ENCODE measurements at places on chromosomes 6 and 20.

- DNase-seq = peak; percentile 60
Measured at GRCh38 chr20:48008850-48009515, 223.7 kb upstream of the SULF2 start.

- DNase-seq = peak; percentile 96
Measured at GRCh38 chr6:157143171-157143889, 180.0 kb downstream of the TMEM242 start.

DNA sequence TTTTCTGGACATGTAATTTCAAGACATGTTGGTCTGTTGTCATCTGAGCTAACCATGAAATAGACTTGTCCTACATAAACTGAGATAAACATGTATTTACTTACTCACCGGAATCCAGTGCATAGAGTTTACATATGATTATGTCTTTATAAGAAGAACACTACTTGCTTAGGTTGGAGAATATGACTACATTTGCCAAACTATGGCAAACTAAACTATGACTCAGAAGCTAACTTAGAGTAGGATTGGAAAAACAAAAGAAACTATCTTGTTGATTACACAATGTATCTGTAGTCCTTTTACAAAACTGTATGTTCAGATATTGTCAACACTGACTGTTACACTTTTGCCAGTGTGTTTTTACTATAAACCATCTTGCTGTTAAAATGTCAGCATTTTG lies 113.3 kb downstream of the CRYBG1 start:
- DNase-seq = peak; percentile 90

DNA sequence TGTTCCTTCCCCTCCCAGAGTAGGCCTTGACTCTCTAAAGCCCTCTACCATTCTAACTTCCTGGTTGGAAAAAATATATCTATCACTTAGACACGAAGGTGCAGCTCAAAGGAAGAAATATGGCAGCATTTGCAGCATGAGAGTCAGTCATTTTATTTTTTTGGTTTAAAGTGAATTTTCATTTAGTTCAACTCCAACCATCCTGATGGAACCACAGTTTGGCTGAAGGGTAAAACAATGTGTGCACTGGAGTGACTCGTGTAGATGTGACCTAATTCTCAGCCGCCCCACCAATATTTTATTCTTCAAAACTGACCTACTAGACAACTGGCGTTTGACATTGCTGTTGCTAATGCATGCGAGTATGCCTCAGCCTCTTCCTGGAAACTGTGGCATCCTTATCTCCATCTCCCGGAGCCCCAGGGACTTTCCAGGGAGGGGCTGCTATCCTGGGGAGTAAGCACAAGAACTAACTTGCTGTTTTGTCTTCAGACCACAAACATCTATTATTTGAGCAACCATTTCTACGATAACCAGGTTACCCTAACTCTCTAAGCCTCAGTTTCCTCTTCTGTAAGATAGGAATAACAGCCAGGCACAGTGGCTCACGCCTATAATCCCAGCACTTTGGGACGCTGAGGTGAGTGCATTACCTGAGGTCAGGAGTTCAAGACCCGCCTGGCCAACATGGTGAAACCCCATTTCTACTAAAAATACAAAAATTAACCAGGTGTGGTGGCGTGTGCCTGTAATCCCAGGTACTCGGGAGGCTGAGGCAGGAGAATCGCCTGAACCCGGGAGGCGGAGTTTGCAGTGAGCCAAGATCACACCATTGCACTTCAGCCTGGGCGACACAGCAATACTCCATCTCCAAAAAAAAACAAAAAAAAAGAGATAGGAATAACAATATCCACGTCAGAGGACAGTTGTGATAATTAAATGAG lies 148.7 kb upstream of the JARID2 start:
- DNase-seq = no peak

- no peak for DNase-seq
Measured at GRCh38 chr20:41278936-41279335, 38.6 kb downstream of the ZHX3 start.

DNA sequence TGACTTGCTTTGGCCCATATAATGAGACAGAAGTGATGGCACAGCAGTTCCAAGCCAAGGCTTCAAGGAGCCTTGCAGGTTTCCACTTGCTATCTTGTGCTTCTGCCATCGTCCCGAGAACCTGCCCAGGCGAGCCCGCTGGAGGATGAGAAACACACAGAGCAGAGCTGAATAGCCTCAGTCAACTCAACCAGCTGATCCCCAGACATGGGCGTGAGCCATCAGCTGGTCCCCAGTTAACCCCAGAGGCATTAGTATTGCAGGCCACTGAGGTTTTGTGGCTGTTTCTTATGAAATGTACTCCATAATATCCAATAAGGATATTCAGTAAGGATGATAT lies 81.7 kb upstream of the SHLD1 start:
- DNase-seq = no peak

DNA sequence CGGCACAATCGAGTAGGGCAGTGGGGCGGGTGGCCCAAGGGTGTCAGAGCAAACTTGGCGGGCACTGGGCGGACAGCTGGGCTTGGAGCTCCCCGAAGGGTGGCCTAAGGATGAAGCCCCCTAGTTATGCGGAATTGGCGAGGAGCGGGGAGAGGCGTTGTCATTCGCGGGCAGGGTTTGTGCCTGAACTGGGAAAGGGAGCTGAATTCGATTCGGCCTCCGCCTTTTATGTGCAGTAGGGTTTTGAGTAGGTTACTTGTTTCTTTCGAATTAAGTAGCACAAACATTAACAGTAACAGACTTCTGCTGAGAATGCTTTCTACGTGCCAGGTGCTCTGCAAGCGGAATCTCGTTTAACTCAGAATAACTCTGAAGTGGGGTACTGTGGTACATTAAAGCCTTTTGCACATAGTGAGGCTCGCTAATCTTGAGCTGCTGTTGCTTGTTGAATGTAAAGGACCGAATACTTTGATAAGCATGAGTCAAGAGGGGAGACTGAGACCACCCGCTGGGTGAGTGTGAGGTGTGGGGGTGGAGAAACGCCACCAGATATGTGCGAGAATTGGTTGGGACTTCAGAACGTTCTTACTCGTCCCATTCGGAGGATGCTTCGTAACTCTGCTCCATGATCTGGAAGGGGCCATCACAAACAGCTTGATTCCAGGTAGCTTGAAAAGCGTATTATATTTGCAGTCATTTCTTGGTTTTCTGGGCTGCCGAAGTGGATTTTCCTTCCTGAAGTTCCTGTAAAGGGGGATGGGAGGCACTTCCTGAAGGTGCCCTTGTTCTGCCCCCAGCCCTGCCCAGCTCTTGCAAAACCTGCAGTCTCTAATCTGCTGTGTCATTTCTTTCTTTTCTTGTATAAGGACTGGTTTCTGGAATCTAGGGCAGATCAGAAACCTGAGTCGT lies 833 bp downstream of the RAB5IF start:
- DNase-seq = peak; percentile 22

GRCh38 chr6:20117474-20117873 lies 94.8 kb downstream of the MBOAT1 start:
- no peak for DNase-seq

DNA sequence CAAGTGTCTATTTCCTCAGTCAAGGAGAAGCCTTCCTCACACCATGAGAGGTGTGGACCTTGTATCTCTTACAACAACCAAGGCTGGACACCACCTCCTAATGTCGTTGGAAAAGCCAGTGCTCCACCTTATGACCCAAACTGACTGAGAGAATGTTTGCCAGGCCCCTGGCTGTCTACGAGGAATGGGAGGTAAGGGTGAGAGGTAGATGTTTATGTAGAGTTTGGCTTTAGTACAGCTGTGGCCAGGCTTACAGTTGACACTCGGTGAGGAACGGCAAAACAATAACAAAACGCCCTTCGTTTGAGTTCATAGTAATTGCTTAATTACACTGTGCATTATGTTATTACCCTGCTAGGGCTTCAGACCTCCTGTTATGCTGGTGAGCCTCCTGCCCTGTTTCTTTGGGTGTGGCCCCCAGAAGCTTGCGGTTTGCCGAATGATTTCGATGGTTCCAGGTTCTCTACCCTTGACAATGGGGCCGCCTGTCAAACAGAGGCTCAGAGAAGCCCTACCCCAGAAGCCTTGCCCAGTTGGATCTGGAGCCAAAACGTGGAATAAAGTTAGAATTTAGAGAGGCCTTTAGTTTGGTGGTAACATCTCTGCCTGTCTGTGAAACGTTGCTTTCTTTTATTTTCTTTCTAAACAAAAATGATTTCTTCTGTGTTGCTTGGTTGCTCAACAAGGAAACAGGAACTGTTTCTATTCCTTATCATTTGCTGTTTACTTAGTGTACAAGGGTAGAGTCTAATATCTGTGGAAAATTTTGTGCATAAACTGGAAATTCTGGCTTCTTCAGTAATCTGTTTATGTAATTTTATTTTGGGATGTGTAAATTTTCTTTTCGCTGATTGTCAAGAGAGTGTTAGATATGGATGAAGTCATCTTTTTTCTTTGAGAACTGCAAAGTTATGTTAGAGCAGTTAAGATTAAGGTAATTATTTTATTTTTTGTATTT lies 60.4 kb upstream of the FOXQ1 start:
- no peak for DNase-seq

- DNase-seq = no peak
Measured at GRCh38 chr6:10389739-10390494, 25.0 kb downstream of the TFAP2A start.

DNA sequence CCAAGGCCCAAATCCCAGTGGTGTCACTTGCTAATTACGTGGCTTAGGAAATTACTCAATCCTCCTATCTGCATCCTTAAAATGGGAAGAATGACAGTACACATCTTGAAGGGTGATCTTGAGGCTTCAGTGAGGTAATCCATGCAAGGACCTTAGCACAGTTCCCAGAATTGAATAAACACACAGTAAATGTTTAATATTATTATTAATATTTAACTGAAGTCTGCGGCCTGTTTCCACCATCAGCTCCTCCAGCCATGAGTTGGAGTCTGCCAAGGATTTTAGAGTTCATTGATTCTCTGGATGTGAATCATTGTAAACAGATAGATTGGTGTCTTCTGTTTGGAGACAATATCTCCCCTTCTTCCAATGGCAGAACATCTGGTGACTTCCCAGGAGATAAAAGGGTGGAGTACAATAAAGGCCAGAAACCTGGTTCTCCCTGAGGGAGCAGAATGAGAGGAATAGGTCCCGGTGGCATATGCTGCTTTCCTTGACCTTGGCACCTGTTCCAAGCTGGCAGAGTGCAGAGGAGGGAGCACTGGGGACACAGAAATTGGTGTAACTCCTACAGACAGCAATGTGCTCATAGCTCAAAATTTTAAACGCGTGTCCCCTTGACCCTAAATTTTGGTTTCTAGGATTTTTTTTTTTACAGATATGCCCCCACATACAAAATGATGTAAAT lies 25.4 kb downstream of the UNC5CL start:
- no peak for DNase-seq

- DNase-seq = no peak
Measured at GRCh38 chr6:112204350-112204706, 50.0 kb downstream of the LAMA4 start.

DNA sequence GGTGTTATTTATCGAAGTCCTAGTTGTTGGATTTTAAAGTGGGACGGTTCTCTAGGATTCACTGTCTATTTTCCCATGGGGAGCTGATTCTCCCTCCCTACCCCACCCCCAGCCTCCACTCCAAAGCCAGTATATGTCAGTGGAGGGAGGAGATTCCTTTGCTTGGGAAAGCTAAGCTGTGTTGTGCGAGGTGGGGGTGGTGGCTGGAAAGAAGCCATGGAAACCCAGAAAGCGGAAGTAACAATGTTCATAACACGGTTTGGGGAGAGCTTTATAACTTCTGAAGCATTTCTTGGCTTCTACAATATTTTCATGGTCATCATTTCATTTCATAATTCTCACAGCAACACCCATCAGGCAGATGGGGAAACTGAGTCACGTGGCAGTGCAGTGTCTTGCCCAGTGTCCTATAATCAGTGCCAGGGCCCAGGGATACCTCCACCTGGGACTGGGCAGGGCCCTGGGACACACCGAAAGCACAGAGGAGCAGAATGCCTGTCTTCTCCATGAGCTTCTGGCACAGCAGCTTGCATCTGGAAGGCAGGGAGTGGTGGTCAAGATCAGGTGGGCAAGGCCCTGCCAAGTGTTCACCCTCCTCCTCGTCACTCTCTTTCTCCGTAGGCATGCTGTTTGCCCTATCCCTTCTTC lies 4.5 kb downstream of the SUN5 start:
- DNase-seq = no peak

GRCh38 chr20:13430346-13431002 lies 208.3 kb downstream of the TASP1 start:
- peak; percentile 23 for DNase-seq

GRCh38 chr20:44633872-44634600 lies 17.5 kb downstream of the ADA start:
- DNase-seq = no peak

DNA sequence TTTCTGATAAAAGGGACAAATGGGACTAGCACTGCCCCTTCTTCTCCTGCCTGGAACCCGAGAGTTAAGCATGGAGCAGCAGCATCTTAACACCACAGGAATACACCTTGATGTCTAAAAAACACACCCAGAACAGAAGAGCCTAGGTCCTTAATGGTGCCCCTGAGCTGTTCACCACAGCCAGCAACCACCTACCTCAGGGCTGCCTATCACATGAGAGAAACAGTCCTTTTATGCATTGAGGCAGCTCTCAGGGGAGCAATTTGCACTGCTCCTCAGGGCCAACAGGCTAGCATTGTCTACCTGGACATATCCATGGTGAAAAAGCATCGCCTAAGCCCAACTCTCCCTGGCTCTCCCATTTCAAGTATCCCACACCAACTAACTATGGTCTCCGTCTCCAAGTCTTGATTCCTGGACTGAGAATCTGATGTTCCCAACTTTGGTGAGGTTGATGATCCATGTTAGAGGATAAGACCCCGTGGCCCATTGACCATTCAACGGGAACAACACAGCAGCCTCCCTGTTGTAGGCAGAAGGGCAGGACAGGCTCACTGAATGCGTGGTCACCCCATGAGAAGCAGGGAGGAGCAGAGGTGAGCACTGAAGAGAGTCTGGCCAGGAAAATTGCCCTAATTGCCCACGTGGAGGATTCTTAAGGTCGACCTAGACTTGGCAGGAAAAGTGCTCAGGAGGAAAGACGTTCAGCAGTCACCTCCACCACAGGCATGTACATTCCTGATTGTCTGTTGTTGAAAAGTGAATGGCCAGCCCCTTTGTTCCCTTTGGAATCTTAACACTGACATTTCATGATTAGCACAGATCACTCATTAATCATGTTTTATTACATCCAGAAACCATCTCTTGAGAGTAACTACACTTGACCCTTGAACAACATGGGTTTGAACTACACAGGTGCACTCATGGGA lies 4.2 kb upstream of the APMAP start:
- no peak for DNase-seq

DNA sequence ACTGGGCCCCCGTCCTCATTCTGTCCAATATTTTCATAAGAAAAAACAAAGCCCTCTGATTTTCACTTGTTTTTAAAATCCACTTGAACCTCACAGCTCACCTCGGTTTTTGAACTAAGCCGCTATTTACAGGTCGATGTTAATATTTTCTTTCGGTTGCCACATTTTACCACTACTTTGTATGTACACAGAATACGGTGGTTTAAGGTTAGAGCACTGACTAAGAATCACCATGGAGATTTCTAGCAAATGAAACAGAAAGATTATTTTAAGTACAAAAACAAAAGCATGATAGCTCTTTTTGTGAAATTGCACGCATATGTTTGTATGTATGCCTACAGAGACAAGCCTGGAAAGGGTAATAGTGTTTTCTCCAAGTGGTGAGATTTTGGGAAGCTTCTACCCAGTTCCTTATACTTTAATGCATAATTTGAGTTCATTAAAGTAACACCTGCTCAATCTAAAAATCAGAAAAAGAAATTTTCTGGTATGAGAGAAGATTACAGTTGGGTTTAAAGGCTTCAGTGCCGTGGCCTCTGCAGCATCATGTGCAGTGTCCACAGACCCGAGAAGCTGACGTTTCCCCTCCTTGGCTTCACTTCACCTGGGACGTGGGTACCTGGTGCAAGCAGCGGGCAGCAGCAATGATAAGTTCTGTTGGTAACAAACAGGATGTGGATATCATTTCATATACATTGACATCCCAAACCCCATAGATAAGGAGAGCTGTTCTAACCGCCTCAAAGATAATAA lies 144.0 kb downstream of the UST start:
- peak; percentile 10 for DNase-seq
